Globus pallidus (tissue), 1 donor: ENCODE measurements at places on chromosomes 7 and 10.

DNA sequence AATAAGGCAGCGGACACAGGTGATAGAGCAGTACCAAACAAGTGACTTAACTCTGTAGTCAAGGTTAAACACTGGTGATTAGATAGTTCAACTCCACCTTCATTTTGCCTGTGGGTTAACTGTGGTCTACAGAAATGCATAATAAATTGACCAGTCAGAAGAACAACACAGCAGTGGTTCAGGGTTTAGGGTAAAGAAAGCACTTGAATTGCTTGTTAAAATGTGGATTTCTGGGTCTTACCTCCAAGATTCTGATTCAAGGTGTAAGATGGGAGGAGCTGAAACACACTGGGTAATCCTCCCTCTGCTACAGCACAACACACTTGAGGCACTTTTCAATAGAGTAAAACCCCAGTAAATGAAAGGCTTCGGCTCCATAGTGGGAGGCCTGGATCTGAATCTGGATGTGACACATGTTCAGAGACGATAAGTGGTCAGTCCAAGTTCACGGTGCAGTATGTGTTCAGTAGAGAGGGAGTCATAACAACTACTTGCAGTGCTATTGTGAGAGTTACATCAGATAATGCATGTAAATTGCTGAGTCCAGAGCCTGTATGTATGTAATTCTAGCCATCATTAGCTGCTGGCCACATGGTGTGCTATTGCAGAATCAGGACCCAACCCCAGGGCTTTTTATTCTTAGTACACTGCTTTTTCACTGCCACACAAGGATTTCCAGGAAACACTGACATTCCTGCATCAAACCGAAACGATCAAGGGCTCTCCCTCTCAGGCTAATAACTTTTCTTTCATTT, 141.7 kb downstream of the SORCS1 start:
- DNase-seq = no peak

DNA sequence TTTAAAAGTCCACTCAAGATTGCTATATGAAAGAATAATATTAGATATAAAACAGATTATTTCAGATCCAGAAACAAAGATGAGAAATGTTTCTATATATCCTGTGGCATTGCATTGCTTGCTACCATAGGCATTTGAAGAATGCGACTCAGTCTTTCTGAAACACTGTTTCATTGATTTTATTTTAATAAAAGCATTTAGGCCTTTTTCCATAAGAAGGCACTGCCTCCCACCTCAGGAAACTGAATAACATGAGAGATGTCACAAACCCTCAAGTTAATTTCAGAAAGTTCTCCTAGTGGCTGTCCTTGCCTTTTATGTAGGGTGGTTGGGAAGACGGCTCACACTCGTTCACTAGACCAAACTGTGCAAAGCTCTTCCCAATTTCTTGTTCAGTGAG, 23.3 kb downstream of the PRPS1L1 start:
- DNase-seq = no peak

DNA sequence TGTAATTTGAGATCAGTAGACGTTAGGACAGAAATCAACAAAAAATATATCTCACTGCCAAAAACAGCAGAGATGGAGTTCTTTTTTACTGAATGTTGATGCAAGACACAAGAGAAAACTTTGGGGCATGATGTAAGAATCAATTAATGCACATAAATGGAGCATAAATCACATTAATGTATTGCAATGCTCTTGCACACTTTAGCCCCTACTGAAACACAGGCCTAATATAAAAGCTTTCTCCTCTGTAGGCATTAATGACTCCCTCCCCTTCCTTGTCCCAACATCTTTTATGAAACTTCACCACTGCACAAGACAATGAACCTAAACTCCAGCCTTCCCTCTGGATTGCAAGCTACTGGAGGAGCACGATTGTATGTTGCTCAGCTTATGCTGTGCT, 58.8 kb downstream of the CACNA2D1 start:
- no peak for DNase-seq

GRCh38 chr7:77320137-77320536, 96.0 kb downstream of the GSAP start:
- no peak for DNase-seq

DNA sequence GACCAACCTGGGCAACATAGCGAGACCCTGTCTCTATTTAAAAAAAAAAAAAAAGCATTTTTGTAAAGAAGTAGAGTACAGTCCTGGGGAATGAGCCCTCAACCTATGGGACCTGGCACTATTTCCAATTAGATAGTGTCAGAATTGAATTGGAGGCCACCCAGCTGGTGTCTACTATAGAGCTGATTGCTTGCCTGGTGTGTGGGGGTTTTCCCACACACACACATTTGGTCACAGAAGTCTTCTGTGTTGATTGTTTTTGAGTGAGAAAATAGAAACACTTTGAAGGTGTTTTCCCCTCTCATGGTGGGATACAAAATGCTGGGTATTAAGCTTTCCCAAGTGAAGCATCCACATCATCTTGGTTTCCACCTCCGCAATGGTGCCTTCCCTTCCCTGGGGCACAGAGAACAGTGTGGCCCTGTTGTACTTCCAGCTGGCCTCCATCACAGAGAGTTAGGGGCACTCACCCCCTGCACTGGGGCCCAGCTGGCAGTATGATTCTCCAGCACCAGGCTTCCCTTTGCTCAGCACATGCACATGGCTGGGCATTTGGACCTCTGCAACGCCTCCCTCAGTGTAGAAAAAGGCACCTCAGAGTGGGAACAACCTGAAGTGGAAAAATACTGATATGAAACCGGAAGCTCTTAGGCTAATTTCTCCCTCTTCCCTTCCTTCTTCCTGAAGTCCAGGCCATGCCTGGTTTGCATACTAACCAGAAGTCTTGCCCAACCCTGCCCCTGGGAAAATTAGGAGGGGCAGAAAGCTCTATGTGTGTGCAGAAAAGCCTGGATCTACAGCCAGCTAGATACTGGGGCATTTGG, 10.7 kb upstream of the NFKB2 start:
- DNase-seq = no peak

DNA sequence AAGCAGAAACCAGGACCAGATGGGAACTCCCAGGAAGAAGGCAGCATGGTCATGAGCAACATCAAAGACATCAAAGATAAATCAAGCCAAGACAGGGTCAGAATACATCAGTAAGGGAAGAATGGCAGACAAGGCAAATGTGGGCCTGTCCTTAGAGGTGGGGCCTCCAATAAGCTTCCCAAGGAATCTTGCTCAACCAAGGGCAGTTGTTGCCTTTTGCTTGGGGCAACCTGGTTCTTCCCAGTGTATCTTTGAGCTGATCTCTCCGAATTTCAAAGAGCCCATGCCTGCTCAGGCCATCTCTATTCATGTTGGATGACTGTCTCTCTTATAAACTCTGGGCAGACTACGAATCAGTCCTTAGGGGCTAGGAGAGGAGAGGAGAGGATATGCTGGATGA, 68.4 kb upstream of the HABP2 start:
- DNase-seq = no peak

- DNase-seq = no peak
Measured at GRCh38 chr10:35236739-35237138, 99.6 kb upstream of the CCNY start.

- peak; percentile 37 for DNase-seq
Measured at GRCh38 chr10:48589266-48589665, 15.6 kb downstream of the ARHGAP22 start.

DNA sequence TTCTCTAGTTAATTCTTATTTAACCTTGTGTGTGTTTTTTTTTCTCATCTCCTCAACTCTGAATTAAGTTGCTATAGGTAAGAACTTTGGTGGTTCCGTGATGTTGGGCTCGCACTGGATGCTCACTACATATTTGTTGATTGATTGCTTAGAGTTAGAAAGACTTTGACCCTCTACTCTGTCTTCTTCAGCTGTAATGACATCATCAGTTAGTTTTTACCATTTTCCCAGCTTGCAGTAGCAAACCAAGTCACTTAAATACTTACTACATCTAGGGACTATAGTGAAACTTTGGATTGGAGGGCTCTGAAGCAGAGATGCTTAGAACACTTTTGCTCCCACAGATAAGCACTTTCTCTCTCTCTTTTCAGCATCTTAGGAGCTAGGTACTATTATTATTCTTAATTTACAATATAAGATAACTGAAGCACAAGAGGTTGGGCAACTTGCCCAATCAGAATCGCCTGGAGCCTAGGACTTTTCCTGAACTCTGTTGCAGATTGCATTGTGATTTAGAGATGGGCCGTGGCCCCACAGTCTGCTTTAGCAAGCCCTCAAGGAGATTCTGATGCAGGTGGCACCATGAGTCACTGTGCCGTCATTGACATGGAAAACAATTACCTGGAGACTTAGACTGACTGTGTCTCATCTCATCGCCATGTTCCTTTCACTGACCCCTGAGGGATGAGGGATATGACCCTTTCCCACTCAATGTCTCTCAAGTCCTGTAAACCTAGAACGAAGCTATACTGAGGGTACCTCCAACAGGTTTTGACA, 471.9 kb upstream of the PODXL start:
- no peak for DNase-seq

GRCh38 chr7:1447551-1448244, 11.6 kb downstream of the MICALL2 start:
- DNase-seq = peak; percentile 80

DNA sequence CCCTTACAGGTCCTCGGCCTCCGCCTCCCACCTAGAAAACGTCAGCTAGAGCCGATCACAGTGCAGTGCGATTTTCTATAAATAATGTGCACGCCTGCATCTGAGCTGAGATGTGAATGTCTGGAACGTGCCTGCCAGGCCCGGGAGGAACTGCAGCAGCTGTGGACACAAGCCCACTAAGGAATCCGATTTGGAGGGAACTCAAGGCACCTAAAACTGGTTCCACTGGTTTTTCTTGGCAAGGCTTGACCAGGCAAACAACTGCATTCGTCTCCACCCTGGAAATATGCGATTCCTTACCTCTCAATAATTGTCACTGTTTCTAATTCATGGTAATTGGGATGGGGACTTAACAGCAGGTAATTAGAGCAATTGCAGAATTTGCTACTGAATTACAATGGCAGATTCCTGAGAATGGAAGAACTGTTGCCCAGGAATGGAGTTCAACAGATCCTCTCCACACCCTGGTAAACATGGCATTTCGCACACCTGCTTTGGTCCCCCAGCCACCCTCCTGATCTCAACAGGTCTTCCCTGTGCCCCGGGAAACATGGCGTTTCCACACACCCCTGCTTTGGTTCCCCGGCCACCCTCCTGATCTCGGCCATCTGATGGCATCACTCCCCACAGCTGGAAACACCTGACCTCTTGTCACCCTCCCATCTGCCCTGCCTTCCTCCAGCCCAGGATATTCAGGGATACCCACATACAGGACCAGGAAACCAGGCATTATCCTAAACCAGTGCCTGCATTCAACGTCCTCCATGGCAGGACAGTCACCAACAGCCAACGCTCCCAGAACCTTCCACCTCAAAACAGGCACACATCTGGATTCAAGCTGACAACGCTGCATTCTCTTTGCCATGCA, 76.0 kb downstream of the DIP2C start:
- no peak for DNase-seq

GRCh38 chr10:26291721-26292480, 75.3 kb downstream of the GAD2 start:
- DNase-seq = no peak

DNA sequence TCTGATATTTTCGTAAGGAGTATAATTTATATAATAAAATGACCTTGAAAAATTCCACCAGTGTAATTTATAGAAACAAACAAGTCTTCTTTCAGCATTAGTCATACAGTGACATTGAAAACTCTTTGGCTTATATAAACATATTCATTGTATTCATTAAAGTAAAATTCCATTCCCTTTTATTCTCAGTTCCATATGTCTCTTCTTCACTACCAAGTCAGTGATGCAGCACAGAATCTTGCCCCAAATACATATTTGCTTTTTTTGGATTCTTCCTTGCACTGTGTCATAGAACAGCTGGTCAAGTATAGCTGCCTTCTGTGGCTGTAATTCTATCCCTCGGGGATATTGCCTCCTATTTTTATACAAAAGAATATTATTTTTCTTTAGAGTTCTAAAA, 884.5 kb upstream of the POT1 start:
- no peak for DNase-seq

GRCh38 chr10:127976286-127976685, 69.4 kb downstream of the PTPRE start:
- DNase-seq = no peak

DNA sequence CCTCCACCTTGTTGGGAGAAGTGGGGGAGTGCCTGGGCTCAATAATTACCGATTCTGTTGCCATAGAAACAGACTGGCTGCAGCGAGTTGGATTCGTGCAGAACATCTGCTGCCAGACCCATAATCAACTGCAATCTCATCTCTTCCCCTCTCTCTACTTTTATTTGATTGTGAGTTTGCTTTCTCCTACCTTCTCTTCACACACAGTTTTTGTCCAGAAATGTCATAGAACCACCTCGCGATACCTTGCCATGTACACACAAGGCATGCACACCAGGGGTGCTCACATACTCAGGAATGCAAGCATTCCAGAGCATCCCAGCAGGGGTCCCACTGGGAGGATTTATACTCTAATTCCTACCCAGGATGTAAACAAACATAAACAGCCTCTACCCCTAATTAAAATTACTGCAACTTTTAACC, 262.2 kb upstream of the AOAH start:
- no peak for DNase-seq

GRCh38 chr7:40966693-40967092, 736.2 kb downstream of the INHBA start:
- no peak for DNase-seq

- DNase-seq = no peak
Measured at GRCh38 chr10:129253161-129253864, 213.7 kb upstream of the MGMT start.

- DNase-seq = no peak
Measured at GRCh38 chr10:13706604-13707003, 119.8 kb downstream of the PRPF18 start.

DNA sequence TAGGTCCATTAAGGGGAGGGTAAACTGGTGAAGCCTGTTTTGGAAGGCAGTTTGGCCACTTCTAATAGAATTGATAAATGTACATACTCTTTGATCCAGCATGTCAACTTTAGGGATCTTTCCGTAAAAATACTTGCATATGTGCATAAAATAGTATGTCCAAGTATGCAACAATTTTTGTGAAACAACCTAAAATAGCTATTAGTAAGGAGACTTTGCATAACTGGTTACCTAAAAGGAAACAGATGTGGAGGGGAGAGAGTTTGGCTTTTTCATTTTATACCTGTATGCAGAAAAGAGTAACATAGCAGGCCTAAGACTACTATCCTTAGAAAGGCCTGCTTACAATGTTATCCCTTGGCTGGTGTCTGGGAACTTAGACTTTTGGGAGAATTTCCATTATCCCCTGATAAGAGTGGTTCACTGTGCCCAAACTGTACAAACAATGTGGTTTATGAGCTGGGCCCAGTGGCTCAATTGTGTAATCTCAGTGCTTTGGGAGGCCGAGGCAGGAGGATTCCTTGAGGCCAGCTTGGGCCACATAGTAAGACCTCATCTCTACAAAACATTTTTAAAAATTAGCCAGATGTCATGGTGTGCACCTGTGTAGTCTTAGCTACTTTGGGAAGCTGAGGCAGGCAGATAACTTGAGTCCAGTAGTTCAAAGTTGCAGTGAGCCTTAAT, 21.3 kb downstream of the PTPN12 start:
- DNase-seq = no peak

GRCh38 chr10:63437116-63437949, 28.4 kb downstream of the JMJD1C start:
- no peak for DNase-seq

- peak; percentile 88 for DNase-seq
Measured at GRCh38 chr7:5635461-5636445, 145.7 kb downstream of the RNF216 start.
